ENCODE measurements at places on chromosomes 4 and X. TPM values are rescaled to one million over a fixed set of nuclear protein-coding genes. Genes with fewer than 3 reads are reported as not detected.

The MAGIX gene
- total RNA-seq = 0.48 TPM

The CXCL3 gene
- total RNA-seq = 1.3 TPM

The SLITRK4 gene
- 0.77 TPM for total RNA-seq

The YY2 gene
- 2.4 TPM for total RNA-seq

The ABCE1 gene
- 107 TPM for total RNA-seq

The SRPX2 gene
- total RNA-seq = 124 TPM

The NIPAL1 gene
- 1.7 TPM for total RNA-seq

The F8 gene
- total RNA-seq = 1.1 TPM

The BCOR gene
- 24.2 TPM for total RNA-seq

The STK32B gene
- 7.8 TPM for total RNA-seq

The LRRC66 gene
- 0.27 TPM for total RNA-seq

The SLC38A5 gene
- 25.1 TPM for total RNA-seq

The SULT1E1 gene
- 34.5 TPM for total RNA-seq

The DNASE1L1 gene
- total RNA-seq = 47.5 TPM

The USO1 gene
- 60.2 TPM for total RNA-seq

The SUV39H1 gene
- total RNA-seq = 18.2 TPM

The ARMCX1 gene
- 22.4 TPM for total RNA-seq

The PCDH10 gene
- total RNA-seq = 91.7 TPM

The MCF2 gene
- total RNA-seq = 0.13 TPM

The NRK gene
- total RNA-seq = 8.0 TPM

The ASMT gene
- not detected for total RNA-seq

The GRIA2 gene
- not detected for total RNA-seq

The ANXA10 gene
- total RNA-seq = not detected
